ENCODE measurements at places on chromosomes 6 and 20.
A peak's percentile ranks its signal among the peaks of the same experiment; 100 is the strongest.

GRCh38 chr6:148021699-148022098, 320.9 kb upstream of the SASH1 start:
- peak; percentile 60 for DNase-seq

DNA sequence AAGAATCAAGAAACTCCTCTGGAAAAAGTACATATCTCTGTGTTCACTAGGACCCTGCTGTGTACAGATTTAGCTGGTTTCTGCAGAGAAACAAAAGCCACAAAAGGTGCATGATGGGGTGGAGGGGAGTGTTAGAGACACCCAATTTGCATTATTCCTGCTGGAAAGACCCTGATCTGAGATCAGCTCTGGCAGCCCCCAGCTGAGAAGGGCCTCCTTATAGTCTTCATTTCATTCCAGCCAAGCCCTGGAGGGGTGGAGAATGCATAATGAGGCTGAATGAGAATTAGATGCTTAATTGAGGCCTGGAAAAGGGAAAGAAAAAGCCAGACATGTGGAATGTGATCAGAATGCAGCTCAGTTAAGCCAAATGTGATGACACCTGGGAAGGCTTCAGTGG, 545.6 kb downstream of the KIF16B start:
- DNase-seq = no peak

GRCh38 chr6:56984361-56984760, 29.5 kb downstream of the BEND6 start:
- no peak for DNase-seq

DNA sequence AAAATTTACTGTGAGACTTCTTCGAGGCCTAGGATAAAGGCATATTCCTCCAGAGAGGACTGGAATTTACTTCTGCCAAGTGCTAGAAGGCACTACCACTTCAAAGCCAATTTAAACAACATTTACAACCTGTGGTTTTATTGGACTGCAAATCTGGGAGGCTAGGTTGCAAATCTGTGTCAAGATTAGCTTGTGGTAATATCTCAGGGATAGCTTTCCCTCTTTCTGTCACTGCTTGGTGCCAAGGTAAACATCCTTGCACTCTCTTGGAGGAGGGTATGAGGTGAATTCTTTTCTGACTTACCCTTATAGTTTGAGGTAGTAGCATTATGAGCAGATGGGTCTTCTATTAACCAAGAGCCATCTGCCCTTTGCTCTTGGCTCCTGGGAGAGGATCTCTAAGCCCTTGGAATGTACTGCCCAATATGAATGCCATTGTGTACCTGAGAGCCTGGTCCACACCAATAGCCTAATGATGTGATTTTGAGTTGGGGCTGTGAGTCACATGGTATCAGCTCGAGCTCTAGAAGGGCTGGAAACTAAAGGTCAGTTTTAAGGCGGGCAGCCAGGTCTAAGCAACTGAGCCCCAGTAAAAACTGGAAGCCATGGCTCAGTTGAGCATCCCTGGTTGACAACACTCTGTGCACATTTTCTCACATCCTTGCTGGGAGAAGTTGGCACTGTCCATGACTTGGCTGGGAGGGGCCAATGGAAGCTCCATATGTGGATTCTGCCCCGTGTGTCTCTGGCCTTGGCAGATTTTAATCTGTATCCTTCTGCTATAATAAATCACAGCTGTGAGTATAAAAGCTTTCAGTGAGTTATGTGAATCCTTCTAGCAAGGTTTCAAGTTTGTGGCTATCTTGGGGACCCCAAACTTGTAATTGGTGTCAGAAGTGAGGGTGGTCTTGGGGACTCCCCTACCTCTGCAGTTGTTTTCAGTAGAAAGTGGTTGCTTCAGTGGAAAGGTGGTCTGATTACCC, 188.1 kb downstream of the UBE3D start:
- DNase-seq = no peak

- DNase-seq = no peak
These were observed 312.9 kb downstream of the SAMD5 start for GRCh38 chr6:147821295-147821897.

- DNase-seq = peak; percentile 46
These were observed 32.9 kb downstream of the TRAM2 start for GRCh38 chr6:52543729-52544601.

DNA sequence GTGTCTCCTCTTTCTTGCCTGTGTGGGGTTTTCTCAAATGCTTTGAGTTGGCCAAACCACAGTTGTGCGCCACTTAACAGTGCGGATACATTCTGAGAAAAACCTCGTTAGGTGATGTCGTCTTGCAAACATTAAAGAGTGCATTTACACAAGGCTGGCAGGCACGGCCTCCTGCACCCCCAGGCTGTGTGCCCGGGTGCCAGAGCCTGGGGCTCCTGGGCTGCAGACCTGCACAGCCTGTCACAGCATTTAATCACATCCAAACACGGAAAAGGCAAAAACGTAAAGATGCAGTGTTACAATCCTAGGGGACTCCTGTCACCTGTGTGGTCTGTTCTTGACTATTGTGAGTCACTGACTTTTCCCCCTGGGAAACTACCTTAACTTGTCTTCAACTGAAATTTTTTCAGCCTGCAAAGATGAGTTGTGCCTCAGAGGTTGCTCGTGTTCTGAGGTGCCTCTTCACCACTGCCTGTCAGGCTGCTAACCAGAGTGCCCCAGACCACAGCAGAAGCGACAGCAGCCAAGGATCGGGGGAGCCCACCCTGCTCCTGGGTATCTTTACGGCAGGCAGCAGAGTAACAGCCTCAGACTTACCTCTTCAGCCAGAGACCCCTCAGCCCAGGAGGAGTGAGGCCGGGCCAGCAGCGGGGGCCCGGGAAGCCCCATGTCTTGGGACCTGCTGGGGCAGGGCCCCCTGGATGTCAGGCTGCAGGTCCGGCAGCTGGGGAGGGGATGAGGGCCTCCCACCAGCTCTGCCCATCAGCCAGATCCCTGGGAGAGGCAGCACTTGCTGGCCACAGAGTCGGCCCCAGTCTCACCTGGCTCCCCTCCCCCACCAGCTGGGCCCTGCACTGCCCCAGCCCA, 683 bp upstream of the C20orf204 start:
- no peak for DNase-seq

GRCh38 chr6:28727559-28728211, 196.1 kb downstream of the TRIM27 start:
- no peak for DNase-seq

GRCh38 chr20:37290158-37290810, 829 bp downstream of the MANBAL start:
- peak; percentile 41 for DNase-seq
